ENCODE measurements at places on chromosomes 3 and 15. TPM values are rescaled to one million over a fixed set of nuclear protein-coding genes. Genes with fewer than 3 reads are reported as not detected.

- H3K27ac ChIP-seq: no peak overlapping the region
- no peak for DNase-seq
- H3K36me3 ChIP-seq: no peaks in the 10 kb centered on the region
- H3K27me3 ChIP-seq: peaks cover under 1% of the 10 kb centered on the region
- peaks cover 42% of the 10 kb centered on the region for H3K4me1 ChIP-seq
- no peak overlapping the region for H3K4me3 ChIP-seq
Observed at GRCh38 chr3:57966829-57967228, 41.4 kb upstream of the FLNB start.

DNA sequence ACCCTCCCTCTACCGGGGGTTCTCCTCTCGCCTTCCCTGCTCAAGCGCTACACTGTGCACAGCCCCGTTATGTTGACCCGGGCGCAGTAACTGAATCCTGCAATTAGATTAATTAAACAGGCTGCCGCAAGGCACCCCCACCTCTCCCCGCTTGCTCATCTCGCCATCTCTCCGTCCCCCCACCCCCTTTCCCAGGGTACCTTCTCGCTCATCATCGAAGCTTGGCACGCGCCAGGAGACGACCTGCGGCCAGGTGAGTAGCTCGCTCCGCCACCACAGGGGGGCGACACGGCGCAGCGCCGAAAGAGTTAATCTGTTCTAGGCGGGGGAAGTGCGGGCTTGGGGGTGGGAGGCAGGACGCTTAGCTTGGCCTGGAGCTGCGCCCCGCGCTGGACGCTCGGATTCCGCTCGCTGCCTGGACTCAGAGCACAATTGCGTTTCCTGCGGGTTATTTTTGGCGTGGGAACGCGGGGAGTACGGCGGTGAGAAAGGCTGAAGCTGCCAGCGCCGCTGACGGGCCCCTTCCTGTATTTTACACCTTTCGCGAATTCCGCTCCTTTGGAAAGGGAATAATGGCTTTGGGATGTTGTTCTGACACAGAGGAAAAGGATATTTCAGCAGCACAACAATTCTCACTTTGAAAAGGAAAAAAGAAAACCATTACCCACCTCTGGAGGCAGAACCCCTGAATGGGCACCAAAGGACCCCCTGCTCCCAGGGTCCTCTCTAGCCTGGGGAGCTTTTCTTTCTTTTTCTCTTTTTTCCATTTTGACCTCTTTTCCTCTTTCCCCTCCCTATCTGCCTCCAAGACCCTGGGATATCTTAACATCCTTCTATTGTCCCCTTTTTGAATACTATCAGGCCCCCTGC lies 1.5 kb downstream of the DLL4 start:
- no peak for DNase-seq
- H3K4me1 ChIP-seq: peaks cover 25% of the 10 kb centered on the region
- H3K27me3 ChIP-seq: peaks cover 17% of the 10 kb centered on the region
- H3K4me3 ChIP-seq: peak overlapping the region; percentile 85

DNA sequence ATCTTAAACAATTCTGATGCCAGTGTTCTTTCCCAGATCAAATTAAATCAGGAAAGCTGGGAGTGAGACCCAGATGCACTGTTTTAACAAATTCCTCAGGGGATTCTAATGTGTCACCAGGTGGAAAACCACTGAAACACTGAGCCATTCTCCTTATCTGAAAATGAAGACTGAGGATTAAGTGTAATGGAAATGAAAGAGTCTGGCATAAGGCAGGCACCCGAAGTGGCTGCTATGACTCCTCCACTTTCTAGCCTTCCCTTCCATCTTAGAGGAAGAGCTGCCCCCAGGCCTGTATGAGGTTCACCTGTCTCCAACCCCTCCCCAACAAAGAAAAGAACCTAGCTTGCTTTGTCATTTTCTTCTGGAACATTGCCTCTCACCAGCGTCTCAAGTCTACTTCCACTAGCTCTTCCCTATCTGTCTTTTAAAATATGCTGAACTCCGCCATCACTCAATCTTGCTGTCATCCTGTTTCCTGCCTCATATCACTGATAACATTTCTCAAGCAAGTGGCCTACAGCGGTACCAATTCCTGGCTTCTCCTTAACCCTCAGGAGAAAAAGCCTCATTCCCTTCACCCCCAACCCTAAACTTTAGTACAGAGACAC lies 13.7 kb upstream of the ABHD2 start:
- H3K4me1 ChIP-seq: peaks cover 8% of the 10 kb centered on the region
- H3K36me3 ChIP-seq: peaks cover 5% of the 10 kb centered on the region

- H3K4me3 ChIP-seq: no peak overlapping the region
- DNase-seq: no peak
- no peak overlapping the region for H3K27ac ChIP-seq
- H3K4me1 ChIP-seq: no peaks in the 10 kb centered on the region
- no peaks in the 10 kb centered on the region for H3K36me3 ChIP-seq
Observed at GRCh38 chr3:98645039-98645438, 51.6 kb upstream of the CPOX start.

GRCh38 chr3:57169872-57170623 lies 4.9 kb upstream of the IL17RD start:
- no peaks in the 10 kb centered on the region for H3K36me3 ChIP-seq
- H3K4me3 ChIP-seq: peak overlapping the region; percentile 79
- peaks cover 35% of the 10 kb centered on the region for H3K27me3 ChIP-seq
- peaks cover 6% of the 10 kb centered on the region for H3K4me1 ChIP-seq
- H3K27ac ChIP-seq: no peak overlapping the region
- peak; percentile 32 for DNase-seq

Gene CHRNA5
- 0.94 TPM for total RNA-seq

- peaks cover 2% of the 10 kb centered on the region for H3K27me3 ChIP-seq
- DNase-seq: no peak
- H3K4me1 ChIP-seq: peaks cover 14% of the 10 kb centered on the region
Observed at GRCh38 chr3:15997274-15997943, 177.1 kb upstream of the GALNT15 start.

Gene PDZRN3
- total RNA-seq: 18.0 TPM

Gene CCDC39
- not detected for total RNA-seq

Gene SENP7
- total RNA-seq: 6.7 TPM

DNA sequence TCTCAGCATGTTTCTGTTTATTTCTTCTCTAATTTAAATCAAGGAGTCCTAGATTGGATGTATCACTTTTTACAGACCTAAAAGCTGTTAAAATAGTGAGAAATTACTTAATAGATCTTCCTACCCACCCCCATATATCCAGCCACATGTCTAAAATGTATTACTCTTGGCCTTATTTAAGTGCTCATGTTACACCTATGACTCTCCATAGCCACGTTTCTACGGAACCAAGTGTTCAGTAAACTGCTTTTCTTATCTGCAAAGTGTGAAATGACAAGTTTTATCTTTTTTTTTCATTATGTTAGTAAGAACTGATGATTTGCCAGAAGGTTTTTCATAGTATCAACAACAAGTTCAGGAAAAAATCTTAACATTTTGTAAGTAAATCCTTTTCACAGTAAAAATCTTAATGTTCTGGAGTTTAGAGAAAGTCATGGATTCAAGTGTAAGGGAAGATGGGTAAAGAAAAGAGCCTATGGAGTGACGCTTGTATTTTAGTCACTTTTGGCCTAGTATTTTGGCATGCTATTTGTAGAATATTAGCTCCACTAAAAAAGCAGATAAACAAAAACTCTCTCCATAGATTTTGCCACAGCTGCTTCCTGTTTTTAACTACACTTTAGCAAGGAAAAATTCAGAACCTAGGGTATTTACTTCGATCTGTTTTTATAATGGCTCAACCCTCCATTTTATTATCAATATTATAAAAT lies 41.2 kb upstream of the IGSF10 start:
- no peak for DNase-seq
- no peak overlapping the region for H3K4me3 ChIP-seq
- H3K36me3 ChIP-seq: no peaks in the 10 kb centered on the region
- peaks cover 3% of the 10 kb centered on the region for H3K27me3 ChIP-seq
- no peak overlapping the region for H3K27ac ChIP-seq
- H3K4me1 ChIP-seq: peaks cover 12% of the 10 kb centered on the region

Gene PPM1L
- total RNA-seq: 1.6 TPM

DNA sequence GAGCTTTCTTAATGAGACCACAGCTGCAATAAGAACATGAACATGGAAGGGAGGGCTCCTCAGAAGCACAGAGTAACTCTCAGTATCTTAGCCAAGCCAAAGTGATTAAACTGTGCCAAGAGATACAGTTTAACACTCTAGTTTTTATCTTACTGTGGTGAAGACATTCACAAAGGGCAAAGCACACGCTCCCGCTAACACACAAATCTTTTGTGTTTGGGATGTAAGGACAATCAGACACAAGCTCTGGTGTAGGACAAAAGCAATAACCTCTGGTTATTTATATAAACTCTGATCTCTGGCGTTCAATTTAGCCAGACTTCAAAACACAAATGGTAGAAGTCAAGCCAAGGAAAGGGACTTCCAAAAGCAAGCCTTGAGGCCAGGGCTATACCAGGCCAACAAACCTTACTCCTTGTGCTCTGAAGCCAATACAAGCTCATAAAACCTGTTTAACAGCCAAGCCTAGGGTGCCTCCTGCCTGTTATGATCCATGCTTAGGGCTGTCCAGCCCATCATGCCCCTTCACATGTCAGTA lies 27.8 kb downstream of the DPH3 start:
- H3K4me3 ChIP-seq: no peak overlapping the region
- no peak overlapping the region for H3K27ac ChIP-seq
- H3K27me3 ChIP-seq: peaks cover 2% of the 10 kb centered on the region
- H3K4me1 ChIP-seq: peaks cover 25% of the 10 kb centered on the region
- no peaks in the 10 kb centered on the region for H3K36me3 ChIP-seq
- no peak for DNase-seq

Measured in HFFc6 (cell line).